ENCODE measurements at places on chromosomes 1 and 21.

GRCh38 chr1:247475793-247476192 lies 17.9 kb upstream of the OR2B11 start:
- no peak for DNase-seq

DNA sequence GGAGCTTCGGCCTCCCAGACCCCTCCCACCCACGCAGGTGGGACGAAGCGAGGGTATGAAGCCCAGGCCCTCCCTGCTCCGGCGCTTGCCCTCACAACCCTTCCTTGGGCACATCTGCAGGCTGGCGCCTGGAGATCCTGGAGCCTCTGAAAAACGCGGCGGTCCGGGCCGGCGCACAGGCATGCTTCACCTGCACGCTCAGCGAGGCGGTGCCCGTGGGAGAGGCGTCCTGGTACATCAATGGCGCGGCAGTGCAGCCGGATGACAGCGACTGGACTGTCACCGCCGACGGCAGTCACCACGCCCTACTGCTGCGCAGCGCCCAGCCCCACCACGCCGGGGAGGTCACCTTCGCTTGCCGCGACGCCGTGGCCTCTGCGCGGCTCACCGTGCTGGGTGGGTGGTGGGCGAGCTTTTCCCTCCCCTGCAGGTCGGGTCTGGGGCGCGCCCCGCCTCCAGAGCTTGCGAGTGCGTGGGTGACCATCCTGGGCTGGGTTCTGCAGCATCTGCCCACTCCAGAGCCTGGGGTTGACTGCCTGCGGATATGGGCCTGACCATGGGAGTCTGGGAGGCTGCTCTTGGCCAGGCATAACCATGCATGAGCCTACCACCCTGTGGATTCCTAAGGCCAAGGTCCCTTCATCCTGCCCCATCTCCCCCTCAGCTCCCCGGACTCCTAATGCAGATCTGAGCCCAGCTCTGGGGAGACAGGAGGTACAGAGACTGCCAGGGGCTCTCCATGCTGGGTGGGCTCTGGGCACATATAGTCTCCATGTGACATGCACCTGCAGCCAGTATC lies 89.8 kb downstream of the TRIM11 start:
- peak; percentile 83 for DNase-seq

- no peak for DNase-seq
These were observed 109.6 kb downstream of the PCP4 start for GRCh38 chr21:39976800-39977199.

- no peak for DNase-seq
These were observed 16.3 kb upstream of the ADAMTSL4 start for GRCh38 chr1:150532860-150533259.

DNA sequence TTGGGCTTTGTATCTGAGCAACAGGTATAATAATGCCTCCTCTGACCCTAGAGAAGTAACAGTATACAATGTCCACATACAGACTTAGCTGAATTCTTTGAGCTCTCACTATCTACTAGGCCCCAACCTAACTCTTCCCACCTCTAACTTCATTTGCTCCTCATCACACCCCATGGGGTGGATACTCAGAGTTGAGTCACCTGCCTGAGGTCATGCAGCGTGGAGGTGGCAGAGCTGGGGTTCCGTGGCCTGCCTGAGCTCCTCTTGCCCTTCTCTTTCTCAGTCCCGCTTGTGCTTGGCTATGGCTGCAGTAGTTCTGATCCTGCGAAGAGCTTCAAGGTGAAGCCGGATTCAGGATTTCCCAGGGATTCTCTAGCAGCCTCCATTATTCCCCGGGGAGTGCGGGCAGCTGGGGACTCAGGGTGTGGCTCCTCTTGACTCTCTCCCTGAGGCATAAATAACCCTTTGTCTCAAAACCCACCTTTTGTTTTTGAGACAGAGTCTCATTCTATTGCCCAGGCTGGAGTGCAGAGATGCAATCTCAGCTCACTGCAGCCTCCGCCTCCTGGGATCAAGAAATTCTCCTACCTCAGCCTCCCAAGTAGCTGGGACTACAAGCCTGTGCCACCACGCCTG lies 29.9 kb upstream of the ACTL8 start:
- no peak for DNase-seq

GRCh38 chr1:209564849-209565248 lies 18.7 kb upstream of the CAMK1G start:
- no peak for DNase-seq

Measured in upper lobe of left lung (tissue), 6 donors.